Activated CD4-positive, alpha-beta T cell treated with anti-CD3 and anti-CD28 coated beads, Interleukin-2, amount 50 U/mL, for 48 hours (primary cell): ENCODE measurements at places on chromosomes 13 and 19.
A peak's percentile ranks its signal among the peaks of the same experiment; 100 is the strongest.

- DNase-seq = no peak
Measured at GRCh38 chr19:33557196-33557595, 35.6 kb upstream of the PEPD start.

DNA sequence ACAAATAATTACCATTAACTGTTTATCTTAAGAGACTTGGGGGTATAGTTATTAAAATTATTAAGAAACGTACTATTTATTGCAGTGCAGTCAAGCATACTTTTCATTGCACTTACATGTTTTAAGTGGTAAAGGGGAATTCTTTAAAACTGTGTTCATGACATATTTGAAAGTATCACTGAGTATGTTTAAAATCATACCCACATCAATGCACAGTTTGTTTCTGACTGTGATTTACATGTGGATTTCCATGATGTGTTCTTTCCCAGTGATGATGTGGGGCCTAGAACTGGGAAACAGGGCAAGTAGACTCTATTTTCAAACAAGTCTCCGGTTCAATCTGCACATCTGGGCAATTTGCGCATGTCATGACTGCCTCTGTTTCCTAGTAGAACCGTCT lies 340.5 kb upstream of the OBI1 start:
- no peak for DNase-seq

DNA sequence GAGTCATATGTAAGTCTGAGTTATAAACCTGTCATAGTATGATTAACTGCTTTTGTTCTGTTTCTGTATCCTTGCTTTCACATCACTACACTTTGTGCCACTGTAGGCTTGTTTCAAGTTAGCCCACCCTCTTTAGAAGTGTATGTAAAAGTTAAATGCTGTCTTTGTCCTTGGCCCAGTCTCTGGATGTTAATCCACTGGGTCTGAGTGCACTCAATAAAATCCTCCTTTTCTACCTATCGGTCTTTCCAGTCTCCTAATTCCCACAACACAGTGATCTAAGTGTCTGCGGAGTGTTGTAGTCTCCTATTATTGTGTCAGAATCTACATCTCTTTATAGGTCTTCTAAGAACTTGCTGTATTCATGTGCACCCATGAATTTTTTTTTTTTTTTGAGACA lies 14.1 kb downstream of the ZNF429 start:
- DNase-seq = no peak

DNA sequence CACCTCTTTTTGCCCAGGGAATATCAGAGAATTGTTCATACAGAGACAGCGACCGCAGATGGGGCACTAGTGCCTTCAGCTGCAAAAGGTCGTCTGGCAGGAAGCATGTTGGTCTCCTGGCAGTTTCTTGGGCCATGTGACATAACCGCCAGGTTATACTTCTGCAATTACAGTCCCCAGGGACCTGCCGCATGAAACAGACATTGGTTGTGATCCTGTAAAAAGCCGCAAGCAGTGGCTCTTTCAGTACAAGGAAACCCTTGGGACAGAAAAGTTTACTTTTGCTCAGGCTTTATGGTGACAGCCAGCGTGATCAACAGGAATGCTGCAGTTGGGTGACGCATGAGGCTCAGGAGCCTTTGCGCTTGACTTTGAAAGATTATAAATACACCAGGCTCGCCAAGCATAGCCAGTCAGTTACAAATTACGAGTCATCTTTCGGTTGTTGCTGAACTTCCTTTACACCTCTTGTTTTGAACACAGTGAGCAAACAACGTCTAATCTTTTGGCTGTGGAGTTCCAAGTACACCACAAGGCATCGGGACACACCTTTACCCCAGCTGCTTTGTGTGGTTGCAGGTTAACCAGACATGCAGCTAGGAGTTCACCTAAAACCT lies 50.5 kb upstream of the UBE2L5 start:
- peak; percentile 62 for DNase-seq

GRCh38 chr19:33687481-33688170 lies 65.9 kb downstream of the CHST8 start:
- no peak for DNase-seq

- DNase-seq = no peak
Measured at GRCh38 chr13:46173656-46174055, 8.3 kb downstream of the LCP1 start.

- DNase-seq = no peak
Measured at GRCh38 chr13:35131471-35131870, 189.4 kb downstream of the NBEA start.

DNA sequence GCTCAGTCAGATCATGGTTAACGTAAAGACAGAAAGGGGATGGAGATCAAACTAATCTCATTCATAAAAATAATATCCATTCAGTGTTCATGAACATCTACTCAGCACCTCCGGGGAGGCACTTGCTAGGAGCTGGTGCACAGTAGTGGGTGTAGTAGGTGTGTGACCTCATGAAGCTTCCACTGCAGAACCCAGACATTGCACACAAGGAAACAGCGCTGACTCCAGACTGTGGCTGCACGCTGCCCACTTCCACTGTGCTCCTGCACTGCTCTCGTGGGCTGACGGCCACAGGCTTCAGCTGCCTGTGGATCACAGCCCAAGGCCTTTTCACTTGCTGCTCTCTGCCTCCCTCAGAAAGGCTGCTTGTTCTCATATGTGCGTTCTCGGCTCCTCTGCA lies 214.4 kb upstream of the ZNF507 start:
- no peak for DNase-seq

- no peak for DNase-seq
Measured at GRCh38 chr13:98650396-98651107, 73.6 kb upstream of the STK24 start.
